ENCODE measurements at places on chromosomes 7 and 10.

GRCh38 chr7:87479951-87480350 is 4.5 kb upstream of the ABCB4 start:
- DNase-seq, result no peak

DNA sequence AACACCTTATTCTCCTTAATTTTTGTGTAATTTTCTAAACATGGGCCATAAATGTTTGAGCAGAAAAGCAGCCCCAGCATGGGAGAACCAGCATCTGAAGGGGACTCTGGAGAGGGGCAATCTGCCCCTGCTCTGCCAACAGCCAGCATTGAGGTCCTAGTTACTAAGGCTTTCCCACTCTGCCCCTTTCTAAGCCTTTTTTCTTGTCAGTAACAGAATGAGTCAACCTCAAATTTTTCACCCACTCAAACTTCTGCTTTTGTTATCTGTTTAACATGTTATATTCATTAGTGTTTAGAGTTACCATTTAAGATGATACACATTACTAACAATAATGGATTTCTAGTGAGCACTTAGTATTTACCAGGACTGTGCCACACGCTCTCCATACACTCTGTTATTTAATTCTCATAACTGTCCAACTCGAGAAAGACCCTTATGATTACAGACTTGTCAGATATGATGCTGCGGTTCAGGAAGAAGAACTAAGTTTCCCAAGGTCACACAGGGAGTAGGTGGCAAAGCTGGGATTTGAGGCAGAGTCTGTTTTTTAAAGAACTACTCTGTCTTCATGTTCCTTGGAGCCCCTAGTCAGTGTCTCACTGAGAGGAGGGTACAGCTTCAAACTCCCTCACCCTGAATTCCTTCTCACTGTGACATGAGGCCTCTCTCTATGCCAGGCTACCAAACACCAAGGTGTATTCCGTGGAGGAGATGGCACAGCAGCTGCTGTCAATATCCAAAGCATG is 19.9 kb upstream of the GPAM start:
- no peak for DNase-seq

GRCh38 chr7:40175725-40176510 is 41.1 kb downstream of the SUGCT start:
- DNase-seq, result no peak

DNA sequence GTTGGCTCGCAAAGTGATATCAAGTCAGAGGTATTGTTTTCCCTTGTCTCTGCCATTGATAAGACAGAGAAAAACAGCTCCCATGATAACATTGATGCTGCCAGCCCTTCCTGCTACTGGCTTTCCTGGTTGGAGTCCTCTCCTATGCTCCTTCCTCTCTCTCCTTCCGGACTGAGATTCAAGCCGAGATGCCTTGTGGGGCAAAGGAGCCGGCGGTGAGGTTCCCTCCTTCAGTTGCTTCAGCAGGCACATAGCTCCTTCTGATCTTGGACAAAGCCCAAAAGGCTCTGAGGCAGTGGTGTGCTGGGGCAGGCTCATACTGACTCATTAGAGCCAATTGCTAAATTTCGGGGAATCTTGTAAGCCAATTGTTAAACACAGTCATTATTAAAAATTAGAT is 8.8 kb upstream of the ZCCHC24 start:
- peak; percentile 77 for DNase-seq

- no peak for DNase-seq
These were observed 27.8 kb downstream of the NKX2-3 start for GRCh38 chr10:99560277-99561126.

DNA sequence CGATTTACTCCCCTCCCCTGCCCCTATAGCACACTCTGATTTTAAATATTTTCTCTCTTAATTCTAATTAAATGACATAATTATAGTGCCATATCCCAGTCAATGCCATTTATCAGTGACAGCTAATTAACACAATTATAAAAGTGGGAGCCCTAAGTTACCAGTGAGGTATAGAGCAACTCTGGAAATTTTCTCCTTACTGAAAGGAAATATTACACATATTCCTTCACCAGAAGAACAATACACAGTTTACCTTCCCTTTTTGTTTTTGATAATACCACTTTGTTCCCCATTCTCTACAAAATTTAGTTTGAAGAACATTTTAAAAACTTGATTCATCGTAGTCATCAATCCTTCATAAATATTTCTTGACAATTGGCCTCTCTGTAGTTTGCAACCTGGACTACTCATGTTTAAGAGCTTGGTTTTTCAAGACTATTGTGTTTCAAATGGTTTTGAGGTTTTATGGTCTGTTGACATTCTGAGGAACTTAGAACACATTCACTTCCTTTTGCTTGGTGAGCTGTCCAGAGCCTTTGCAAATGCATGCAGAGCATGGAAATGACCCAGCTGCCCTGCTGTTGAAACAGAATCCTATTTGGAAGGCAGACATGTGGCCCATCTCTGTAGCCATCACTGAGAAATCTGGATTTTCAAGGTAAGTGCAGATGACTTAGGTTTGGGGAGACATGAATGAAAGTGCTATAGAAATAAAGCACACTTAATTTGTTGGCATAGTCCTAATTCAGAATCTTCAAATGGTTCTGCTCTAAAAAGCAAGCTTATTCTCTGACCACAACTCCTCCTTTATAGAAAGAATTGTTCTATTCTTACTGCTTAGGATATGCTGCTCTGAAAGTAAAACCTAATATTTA is at the start of gene GPR141:
GPR141 (plus strand) TSS at position 521 of the 875 bp plus-strand sequence. CDS start 56,628 bp downstream, outside the sequence.
- DNase-seq, result peak; percentile 26

DNA sequence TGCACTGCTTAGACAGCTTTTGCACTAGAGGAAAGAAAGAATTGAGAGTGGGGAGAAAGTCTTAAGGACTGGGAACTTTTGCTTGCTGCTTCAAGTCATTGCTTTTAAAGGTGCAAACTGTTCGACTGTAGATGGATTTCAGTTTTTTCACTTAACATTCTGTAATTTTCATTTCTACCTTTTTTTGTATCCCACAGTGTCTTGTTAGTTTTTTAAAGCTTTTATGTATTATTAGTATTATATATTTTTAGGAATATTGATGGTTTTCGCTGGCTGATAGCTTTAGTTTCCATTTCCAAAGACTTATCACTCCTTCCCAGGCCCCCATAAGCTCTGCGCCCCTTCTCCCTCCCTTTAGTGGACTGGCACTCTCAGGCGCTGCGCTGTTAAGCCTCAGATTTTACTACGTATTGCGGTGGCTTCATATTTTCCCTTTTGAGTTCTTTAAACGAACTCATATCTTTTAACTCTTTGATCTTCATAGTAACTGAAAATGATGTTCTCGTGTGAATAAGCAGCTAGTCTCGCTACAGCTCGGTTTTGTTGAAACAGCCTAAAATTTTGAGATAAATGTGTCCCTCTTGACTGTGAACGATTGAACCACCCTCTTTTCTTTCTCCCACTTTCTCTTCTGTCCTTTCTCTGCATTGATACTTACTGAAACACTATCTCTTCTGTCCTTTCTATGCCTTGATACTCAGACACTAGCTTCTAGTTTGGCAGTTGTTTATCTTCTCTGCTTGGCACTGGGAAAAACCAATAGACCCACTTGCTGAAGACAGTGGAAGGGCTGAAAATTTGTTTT is 2.5 kb upstream of the ETV1 start:
- DNase-seq, result no peak

- DNase-seq, result peak; percentile 81
These were observed 54.2 kb downstream of the TACR2 start for GRCh38 chr10:69362471-69362954.

GRCh38 chr7:108421720-108422331 is 34.4 kb downstream of the NRCAM start:
- no peak for DNase-seq

GRCh38 chr10:70932392-70933196 is 44.2 kb upstream of the PCBD1 start:
- DNase-seq, result no peak

DNA sequence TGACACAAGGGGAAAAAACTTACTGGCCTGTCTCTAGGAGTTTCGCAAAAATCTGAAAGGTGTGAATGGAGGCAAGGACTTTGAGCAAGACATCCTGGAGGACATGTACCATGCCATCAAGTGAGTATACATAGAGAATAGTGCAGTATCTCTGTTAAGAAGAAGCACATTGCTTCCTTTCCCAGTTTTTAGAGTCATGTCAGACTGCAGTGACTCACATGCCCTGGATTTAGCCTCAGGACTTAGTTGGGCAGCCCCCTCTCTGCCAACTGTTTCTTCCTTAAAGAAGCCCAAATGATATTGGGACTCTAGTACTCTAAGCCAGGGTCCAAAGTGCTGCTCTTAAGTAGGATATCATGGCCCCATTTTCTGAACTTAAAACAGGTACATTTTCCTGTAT is 28.1 kb upstream of the NFKB2 start:
- DNase-seq, result no peak

- DNase-seq, result no peak
These were observed 129.3 kb upstream of the BET1 start for GRCh38 chr7:94133460-94133859.

- no peak for DNase-seq
These were observed 500.1 kb upstream of the KLF6 start for GRCh38 chr10:4285121-4285520.

Measured in tibial artery (tissue), 4 donors.